ENCODE measurements at places on chromosomes 11 and 22.

DNA sequence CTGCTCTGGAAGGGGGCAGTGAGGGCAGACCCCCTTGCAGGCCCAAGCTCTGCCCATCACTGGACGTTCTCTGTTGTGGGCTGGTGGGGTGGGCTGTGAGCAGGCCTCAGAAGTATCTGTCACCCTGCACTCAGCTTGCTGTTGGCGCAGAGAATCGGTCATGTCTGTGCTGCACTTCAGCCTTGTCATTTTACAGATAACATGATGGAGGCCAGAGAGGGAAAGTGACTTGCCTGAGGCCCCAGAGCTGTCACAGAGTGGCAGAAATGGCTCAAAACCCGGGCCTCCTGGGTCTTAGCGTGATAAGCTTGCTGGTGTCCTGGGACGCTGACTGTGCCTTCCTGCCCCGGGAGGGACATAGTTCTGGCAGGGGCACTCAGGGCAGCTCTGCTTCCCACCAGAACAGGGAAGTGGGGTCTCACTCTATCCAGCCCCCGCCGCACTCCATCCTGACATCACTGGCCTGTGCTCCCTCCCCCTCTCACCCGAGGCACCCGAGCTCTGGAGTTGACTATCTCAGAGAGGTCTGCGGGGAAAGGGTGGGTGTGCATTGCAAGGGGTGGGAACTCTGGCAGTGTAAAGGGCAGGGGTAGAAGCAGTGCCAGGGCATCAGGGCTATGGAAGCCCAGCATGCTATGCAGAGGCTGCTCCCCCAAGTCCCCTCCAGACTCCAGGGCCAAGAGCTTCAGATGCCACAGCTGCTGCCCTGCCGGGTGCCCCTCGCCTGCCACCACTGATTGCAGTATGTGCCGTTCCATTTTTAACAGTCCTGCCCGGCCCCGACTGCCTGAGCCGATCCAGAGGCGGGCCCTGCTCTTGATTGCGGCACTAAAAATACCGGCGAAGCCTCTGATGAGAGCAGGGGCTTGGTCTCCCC lies 50.4 kb upstream of the NECTIN1 start:
- no peak for DNase-seq

DNA sequence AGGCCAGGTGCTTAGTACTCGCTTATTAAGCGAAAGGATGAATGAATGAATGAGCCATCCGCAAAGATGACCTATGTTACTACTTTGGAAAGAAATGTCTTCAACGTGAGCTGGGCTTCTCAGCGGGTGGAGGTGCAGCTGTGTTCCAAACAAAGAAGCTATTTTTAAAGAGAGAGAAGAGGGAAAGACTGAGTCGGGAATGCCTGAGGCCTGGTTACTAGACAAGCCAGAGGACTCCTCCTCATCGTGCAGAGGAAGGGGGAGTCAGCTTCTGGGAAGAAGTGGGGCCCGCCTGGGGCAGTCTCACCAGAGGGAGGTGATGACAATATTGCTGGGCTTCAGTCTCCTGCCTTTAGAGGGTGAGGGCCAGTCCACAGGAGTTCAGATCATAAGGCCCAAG lies 30.4 kb upstream of the CD5 start:
- no peak for DNase-seq

DNA sequence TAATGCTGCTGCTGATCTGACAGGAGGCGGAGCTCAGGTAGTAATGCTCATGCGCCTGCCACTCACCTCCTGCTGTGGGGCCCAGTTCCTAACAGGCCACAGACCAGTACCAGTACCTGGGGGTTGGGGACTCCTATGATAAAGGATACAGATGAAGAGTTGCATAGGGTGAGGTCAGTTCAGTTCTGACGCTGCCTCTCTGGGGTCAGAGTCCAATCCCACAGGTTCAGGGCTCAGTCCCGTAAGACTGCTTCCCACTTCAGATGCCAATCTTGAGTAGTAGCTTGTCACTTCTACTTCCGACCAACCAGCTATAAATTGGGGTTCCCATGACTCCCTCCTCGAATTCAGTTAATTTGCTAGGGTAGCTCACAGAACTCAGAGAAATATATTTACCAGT lies 8.6 kb downstream of the ASRGL1 start:
- DNase-seq, result no peak

GRCh38 chr11:134763030-134763388 lies 351.0 kb upstream of the B3GAT1 start:
- DNase-seq, result no peak

DNA sequence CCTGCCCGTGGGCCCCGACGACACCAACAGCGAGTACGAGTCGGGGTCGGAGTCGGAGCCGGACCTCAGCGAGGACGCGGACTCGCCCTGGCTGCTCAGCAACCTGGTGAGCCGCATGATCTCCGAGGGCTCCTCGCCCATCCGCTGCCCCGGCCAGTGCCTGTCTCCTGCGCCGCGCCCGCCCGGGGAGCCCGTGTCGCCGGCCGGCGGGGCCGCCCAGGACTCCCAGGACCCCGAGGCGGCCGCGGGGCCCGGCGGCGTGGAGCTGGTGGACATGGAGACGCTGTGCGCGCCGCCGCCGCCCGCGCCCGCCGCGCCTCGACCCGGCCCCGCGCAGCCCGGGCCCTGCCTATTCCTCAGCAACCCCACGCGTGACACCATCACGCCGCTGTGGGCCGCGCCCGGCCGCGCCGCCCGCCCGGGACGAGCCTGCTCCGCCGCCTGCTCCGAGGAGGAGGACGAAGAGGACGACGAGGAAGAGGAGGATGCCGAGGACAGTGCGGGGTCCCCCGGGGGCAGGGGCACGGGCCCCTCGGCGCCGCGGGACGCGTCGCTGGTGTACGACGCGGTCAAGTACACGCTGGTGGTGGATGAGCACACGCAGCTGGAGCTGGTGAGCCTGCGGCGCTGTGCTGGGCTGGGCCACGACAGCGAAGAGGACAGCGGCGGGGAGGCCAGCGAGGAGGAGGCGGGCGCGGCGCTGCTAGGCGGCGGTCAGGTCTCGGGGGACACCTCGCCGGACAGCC lies 3.8 kb downstream of the MAPK8IP2 start:
- no peak for DNase-seq

GRCh38 chr22:48780597-48781277 lies 1046.9 kb downstream of the BRD1 start:
- DNase-seq, result no peak

DNA sequence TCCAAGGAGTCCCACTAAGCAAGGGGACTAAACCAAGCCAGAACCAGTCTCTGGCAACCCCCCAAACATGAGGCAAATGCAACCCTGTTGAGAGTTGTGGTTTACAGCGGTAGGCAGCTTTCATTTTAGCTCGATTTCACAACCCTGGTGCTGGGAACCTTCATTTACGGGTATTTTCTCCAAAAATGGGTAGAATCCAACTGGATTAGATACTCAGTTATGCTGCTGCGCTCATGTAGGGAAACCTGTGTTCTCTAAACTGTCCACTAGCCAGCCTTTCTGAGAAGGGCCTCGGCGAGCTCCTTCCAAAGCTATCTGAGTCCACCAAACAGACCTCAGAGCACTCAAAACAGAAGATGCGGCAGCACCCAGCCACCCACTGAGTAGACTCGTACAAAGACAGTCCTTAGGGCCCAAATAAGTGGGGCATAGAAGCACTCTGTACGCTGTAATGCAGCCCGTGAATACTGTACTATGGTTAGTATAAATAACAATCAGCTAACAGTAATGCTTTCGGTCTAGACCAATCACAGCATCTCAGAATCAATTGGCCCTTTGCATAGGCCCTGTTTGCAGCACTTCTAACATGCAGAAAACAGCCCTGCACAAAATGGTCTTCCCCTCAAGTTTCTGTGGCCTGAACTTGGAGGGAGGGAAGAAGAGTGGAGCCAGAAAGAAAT lies 104.7 kb downstream of the ETS1 start:
- DNase-seq, result no peak

All from SHP77 treated with DMSO at 0.1 percent for 48 hours (cell line).